NCI-H2171 (cell line): ENCODE measurements at places on chromosomes 1 and 21.

GRCh38 chr1:34511802-34512201 lies 243.0 kb upstream of the GJB5 start:
- no peak for DNase-seq

DNA sequence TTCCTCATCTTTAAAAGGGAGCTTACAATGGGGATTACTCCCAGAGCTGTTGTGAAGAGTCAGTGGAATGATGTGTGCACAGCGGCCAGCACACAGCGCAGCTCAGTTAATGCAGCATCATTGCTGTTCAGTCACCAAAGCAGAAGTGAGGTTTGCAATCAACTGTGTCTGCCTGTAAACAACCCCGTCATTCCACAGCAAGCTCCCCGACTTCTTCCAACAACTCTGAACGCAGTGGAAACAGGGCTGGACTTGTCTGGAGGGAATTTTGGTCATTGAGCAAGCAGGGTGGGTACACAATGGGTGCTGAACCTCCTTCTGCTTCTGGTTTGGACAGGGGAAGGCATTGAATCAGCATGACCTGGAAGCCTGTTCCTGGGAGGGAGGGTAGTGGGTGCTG lies 347.4 kb downstream of the PTPRU start:
- no peak for DNase-seq

DNA sequence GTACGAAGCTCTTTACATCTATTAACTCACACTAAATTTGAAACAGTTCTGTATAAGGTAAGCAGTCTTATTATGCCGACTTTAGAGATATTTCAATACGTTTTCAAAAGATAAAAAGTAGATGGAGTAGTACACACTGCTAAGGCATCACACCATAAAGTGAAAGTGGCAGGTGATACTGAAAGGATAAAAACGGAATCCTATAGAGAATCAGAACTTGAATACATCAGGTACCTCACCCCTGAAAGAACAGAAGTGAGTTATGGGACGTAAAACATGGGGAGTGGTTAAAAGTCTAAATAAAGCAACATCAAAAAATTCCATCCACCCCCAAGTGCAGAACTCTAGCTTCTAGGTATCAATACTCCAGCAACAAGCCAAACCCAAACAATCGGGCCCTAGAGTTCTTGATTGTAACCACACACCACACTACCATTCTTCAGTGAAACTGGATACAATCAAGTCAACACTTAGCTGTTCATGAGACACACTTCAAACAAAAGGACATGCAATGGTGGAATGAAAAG lies 142.6 kb downstream of the SMYD3 start:
- DNase-seq: no peak

DNA sequence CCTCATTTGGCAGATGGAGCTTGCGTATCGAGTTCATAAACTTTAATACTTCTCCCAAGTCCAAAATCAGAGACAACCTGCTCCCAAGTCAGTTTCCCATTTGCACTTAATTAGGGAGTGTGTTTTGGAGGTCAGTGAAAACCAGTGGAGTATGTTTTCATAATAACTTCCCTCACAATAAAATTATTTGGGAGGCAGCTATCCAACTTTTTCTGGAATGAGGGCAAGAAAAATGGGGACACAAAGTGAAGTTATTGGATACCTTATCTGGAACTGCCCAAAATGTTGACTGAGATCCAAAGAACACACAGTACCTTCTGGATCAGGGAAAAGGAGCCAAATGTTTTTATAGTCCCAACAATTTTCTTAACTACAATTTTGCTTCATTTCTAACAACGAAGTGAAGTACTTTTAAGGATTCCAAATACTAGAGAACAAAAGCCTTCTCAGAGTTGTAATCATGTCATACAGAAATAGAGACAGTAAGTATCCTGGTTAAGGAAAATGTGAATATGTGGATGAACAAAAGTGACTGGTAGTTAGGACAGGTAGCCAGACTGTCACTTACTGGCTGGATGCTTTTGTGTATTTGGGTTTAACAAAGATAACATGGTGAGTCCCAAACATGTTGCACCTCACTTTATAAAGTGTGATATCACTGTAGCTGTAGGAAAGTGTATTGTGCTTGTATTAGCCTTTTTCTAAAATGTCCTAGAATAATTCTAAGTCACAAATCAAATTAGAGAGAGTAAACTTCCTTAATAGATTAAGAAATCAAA lies 325.0 kb downstream of the HLX start:
- no peak for DNase-seq

- DNase-seq: peak; percentile 42
These were observed 1312.2 kb downstream of the PLA2G4A start for GRCh38 chr1:188140958-188141357.

- no peak for DNase-seq
These were observed 4.9 kb downstream of the WNT9A start for GRCh38 chr1:227942716-227943261.

DNA sequence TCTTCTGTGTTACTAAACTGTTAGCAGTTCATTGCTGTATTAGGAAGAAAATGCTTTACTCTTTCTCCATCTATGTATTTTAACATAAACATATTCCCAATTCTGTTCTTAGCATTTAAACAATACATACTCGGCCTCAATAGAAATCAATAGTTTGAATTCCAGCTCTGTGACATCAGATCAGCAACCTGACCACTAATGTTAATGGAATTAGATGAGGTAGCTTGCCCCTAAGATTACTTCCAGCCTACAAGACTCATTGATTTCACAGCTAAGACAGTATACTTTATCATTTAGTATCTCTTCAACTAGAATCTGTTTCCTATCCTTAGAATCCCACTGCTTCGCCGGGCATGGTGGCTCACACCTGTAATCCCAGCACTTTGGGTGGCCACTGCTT lies 38.9 kb downstream of the EPRS1 start:
- DNase-seq: no peak

- DNase-seq: no peak
These were observed 2.2 kb downstream of the MIB2 start for GRCh38 chr1:1617516-1617915.

GRCh38 chr1:18999359-18999758 lies 42.9 kb upstream of the IFFO2 start:
- no peak for DNase-seq

GRCh38 chr1:164602480-164603093 lies 43.6 kb downstream of the PBX1 start:
- DNase-seq: no peak

GRCh38 chr1:228084797-228085196 lies 2.3 kb downstream of the ARF1 start:
- no peak for DNase-seq

GRCh38 chr1:9317591-9318417 lies 25.1 kb downstream of the SPSB1 start:
- DNase-seq: peak; percentile 44

GRCh38 chr1:48610628-48611542 lies 138.9 kb upstream of the SPATA6 start:
- no peak for DNase-seq

DNA sequence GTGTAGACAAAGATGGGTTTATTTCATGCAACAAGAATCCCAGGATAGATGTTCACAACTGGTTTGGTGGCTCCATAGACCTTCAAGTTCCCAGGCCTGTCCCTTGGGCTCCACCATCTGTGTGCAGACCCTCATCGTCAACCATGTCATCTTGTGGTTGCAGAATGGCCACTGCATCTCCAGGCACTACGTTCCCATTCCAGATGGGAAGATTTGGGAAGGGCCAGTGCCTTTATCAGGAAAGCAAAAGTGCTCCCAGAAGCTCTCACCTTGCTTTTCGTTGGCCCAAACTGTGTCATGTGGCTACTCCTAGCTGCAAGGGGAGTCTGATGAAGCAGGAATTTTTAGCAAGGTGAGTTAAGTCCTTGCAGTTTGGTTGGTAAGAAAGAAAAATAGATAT lies 12.8 kb downstream of the TMCC2 start:
- no peak for DNase-seq

DNA sequence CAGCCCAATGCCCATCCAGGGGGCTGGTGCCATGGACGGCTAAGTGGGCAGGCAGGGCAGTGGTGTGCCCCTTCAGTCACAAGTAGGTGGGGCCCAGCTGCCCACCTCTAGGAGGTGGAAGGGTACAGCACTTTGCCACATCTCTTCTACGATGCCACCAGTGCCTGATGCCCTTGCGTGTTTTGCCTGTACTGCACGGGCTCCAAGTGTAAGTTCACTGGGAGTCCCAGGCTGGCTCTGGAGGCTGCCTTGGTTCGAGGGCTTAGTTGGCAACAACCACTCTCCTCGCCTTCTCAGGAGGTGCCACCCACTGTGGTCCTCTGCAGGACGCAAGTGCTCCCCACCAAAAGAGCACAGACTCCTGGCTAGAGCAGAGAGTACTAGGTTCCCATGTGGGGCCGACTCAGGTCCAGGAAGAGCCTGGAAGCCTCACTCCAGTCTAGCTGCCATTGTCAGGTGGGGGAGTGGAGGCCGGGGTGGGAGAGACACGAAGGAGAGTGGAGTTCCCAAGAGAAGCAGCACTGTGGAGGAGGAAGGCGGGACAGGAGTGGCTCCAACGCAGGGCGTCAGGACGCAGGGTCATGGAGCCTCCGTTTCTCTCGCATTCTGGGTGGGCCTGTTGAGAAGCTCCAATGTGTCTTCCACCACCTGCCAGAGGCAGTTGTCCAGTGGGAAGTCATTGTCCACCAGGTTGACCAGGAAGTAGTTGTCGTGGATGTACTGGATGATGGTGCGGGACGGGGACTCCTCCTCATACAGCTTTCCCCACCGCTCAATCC lies 15.5 kb downstream of the MTHFR start:
- DNase-seq: no peak

DNA sequence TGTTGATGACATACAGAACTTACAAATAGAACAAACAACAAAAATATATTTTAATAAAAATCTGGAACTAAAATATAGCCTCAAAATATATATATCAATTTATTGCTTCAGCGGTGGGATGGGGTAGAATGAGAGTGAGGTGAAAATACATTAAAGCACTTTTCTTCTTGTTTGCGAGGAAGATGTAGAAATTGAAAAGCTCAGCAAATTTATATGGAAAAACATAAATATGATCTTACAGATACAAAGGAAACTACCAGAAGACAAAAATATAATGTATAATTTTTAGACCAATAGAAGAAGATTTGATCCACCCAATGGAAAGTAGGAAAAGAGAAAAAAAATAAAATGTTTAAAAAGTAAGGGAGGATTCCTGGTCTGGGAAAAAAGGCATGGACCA lies 372.2 kb downstream of the DISC1 start:
- DNase-seq: no peak

DNA sequence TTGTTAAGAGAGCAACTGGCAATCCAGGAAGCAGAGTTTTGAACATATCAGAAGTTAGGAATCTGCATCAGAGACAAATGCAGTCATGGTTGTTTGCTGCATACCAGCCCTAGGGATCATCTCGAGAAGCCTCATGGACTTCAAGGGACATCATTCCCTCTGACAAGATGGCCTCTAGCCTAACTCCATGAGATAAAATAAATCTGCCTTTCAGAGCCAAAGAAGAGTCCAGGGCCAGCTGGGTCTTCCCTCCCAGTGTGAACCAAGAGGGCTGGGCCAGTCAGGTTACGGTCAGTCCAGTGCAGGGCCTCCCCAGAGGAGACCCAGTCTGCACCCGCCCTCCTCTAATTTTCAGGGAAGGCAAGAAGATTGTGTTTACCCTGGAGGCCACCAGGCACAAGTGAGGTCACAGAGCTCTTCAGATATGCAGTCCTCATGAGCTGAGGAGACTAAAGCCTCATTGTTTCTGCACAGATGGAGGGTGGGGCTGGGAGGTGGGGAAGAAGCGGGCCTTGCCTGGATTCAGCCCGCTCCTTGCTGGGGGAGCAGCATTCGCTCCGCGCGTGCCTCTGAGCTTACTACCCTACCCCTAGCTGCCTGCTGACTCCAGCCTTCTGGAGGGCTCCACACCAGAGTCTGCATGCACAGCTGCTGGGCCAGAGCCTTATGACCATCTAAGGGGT lies 52.8 kb downstream of the CAPN2 start:
- DNase-seq: no peak

DNA sequence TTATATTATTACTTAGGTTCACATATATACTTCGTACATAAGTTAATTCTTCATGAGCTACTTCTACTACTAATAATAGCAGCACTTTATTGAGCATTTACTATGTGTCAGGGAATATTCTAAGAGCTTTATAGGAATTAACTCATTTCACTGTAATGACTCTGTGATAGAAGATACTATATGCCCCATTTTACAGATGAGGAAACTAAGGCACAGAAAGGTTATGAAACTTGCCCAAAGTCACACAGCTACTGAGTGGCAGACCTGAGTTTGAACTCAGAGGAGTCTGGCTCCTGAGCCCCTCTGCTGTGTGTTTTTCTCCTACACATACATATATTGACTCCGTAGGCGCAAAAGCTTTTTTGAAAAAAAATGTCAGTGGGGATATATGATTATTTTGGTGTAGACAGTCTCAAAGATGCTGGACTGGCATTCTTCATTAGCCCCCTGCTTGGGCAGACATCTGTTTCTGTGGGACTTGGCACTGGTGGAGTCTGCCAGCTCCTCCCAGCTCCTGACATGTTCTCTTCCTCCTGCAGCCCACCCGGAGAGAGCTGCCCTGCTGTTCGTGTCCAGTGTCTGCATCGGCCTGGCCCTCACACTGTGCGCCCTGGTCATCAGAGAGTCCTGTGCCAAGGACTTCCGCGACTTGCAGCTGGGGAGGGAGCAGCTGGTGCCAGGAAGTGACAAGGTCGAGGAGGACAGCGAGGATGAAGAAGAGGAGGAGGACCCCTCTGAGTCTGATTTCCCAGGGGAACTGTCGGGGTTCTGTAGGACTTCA lies 70.9 kb downstream of the TCP10L start:
- DNase-seq: no peak

DNA sequence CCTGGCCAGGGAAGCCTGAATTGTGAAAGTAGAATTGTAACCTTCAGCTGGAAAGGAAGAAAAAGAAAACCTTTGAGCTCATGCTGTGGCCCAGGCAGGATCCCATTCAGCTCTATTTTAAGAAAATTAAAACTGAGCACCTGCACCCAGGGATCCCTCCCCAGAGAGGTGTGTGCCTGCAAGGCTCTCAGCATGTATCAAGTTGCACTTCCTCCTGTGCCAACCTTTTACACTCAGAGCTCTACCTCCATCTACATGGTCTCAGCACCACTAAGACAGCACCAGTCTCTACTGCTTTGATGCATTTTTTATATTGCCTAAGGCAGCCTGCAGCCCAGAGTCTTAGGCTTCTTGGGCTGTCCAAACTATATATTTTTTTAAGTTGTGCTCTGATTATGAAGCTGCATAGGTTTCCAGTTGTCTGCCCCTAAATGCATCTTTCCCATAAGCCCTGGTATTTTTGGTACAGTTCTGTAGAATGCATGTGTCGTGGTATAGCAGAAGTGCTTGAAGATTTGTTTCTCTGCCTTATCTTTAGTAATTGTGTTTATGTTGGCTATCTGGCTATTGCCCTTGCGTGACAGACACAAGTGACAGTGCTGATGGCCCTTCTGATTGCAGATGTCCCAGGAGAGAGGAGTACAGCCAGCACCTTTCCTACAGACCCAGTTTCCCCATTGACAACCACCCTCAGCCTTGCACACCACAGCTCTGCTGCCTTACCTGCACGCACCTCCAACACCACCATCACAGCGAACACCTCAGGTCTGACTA lies 63.1 kb downstream of the PTPRC start:
- DNase-seq: peak; percentile 39

- no peak for DNase-seq
These were observed 279.3 kb upstream of the VAMP3 start for GRCh38 chr1:7491818-7492173.

GRCh38 chr1:1574721-1575537 lies at the start of gene SSU72:
Gene SSU72 (minus strand): TSS chr1:1574863. CDS start chr1:1574557, 306 bp downstream.
- peak; percentile 92 for DNase-seq

GRCh38 chr1:230857077-230857476 lies 11.2 kb downstream of the C1orf198 start:
- DNase-seq: no peak
